ENCODE measurements at places on chromosomes 11 and 22. TPM values are rescaled to one million over a fixed set of nuclear protein-coding genes. Genes with fewer than 3 reads are reported as not detected.

SLCO2B1 gene
- total RNA-seq, result not detected

TEX12 gene
- not detected for total RNA-seq

NRXN2 gene
- 0.31 TPM for total RNA-seq

CKAP5 gene
- 174 TPM for total RNA-seq

FAM180B gene
- total RNA-seq, result not detected

ALG9 gene
- total RNA-seq, result 26.7 TPM

SUSD2 gene
- 0.19 TPM for total RNA-seq

BSCL2 gene
- total RNA-seq, result 18.0 TPM

CHST1 gene
- total RNA-seq, result 0.24 TPM

GPR83 gene
- not detected for total RNA-seq

NLRP10 gene
- not detected for total RNA-seq

TCP11L1 gene
- 11.4 TPM for total RNA-seq

CD3G gene
- 138 TPM for total RNA-seq

OR5B17 gene
- not detected for total RNA-seq

CRYBB3 gene
- total RNA-seq, result 0.27 TPM

DDI1 gene
- total RNA-seq, result not detected

UPK3A gene
- not detected for total RNA-seq

OVCH2 gene
- total RNA-seq, result not detected

THRSP gene
- not detected for total RNA-seq

SOX6 gene
- not detected for total RNA-seq

TYR gene
- not detected for total RNA-seq

KRTAP5-9 gene
- total RNA-seq, result not detected

TUBA8 gene
- 4.3 TPM for total RNA-seq

ISX gene
- not detected for total RNA-seq

RAB3IL1 gene
- total RNA-seq, result 0.10 TPM

MS4A6E gene
- not detected for total RNA-seq

C1QTNF4 gene
- total RNA-seq, result not detected

CCDC87 gene
- total RNA-seq, result 0.12 TPM

PRR33 gene
- total RNA-seq, result not detected

OR52B4 gene
- not detected for total RNA-seq

CCDC188 gene
- 0.52 TPM for total RNA-seq

OR8G5 gene
- total RNA-seq, result not detected

SCN4B gene
- total RNA-seq, result 0.36 TPM

GRIA4 gene
- not detected for total RNA-seq

AIFM3 gene
- total RNA-seq, result not detected

APOL5 gene
- not detected for total RNA-seq

TCN1 gene
- not detected for total RNA-seq

TNNT3 gene
- total RNA-seq, result 6.0 TPM

GAS2 gene
- total RNA-seq, result 0.85 TPM

SAA2 gene
- total RNA-seq, result not detected

OR52N4 gene
- total RNA-seq, result 0.29 TPM

SCGB1D4 gene
- total RNA-seq, result not detected

DDX17 gene
- 358 TPM for total RNA-seq

IGLL5 gene
- total RNA-seq, result not detected

HEPN1 gene
- total RNA-seq, result not detected

KCTD14 gene
- not detected for total RNA-seq

Data from activated CD4-positive, alpha-beta memory T cell treated with anti-CD3 and anti-CD28 coated beads for 36 hours (primary cell).